Stimulated activated CD8-positive, alpha-beta memory T cell treated with anti-CD3 and anti-CD28 coated beads, Interleukin-12 subunit alpha, Interleukin-12 subunit beta, amount 100 ng/mL, for 4 hours (primary cell): ENCODE measurements at places on chromosomes 7 and 10.

GRCh38 chr10:124354411-124355382 lies 64.0 kb downstream of the OAT start:
- DNase-seq, result no peak

- no peak for DNase-seq
These were observed 143.0 kb downstream of the ST7 start for GRCh38 chr7:117096330-117096729.

DNA sequence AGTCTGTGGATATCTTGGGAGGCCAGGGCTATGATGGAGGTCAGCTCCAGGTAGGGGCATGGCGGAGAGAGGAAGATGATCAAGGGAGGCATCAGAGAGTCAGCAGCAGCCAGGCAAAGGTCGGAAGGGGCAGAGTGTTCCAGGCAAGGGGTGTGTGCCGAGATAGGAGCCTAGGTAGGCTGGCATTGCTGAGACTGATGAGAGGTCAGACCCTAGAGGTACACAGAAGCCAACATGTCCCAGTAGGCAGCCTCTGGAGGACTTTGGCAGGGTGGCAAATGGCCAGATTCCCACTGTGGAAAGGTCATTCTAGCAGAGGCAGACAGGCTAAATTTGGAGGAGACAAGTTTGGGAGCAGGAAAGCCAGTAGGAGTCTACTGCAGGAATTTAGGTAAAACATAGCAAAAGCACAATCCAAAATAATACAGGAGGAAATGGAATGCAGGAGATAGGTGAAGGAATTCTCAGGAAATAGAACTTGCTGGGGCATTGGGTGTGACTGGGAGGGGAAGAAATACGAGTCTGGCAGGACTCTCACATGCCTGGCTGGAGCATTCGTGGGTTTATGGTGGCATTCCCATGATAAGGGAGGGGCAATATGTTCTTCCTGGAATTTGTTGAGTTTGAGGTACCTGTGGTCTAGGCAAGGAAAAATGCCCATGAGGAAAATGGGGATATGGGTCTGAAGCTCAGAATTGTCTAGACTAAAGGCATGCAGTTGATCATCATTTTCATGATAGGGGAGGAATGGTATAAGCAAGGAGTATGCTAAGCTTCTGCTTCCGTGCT lies 25.7 kb downstream of the TMEM176A start:
- no peak for DNase-seq

DNA sequence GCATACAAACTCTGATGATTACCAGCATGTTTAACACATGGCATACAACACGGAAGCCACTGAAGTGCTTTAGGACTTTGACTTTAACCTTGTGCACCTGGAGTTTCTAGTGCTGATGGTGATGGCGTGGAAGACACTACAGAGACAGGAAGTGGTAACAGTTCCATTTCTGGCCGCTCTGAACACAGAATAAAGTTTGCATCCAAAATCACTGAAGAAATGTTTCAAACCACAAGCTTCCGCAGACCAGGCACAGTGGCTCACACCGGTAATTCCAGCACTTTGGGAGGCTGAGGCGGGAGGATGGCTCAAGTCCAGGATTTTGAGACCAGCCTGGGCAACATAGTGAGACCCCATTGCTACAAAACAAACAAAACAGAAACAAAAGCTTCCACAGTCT lies 40.3 kb upstream of the TNPO3 start:
- DNase-seq, result no peak

- no peak for DNase-seq
These were observed 66.5 kb upstream of the PRKG1 start for GRCh38 chr10:51007781-51008180.

DNA sequence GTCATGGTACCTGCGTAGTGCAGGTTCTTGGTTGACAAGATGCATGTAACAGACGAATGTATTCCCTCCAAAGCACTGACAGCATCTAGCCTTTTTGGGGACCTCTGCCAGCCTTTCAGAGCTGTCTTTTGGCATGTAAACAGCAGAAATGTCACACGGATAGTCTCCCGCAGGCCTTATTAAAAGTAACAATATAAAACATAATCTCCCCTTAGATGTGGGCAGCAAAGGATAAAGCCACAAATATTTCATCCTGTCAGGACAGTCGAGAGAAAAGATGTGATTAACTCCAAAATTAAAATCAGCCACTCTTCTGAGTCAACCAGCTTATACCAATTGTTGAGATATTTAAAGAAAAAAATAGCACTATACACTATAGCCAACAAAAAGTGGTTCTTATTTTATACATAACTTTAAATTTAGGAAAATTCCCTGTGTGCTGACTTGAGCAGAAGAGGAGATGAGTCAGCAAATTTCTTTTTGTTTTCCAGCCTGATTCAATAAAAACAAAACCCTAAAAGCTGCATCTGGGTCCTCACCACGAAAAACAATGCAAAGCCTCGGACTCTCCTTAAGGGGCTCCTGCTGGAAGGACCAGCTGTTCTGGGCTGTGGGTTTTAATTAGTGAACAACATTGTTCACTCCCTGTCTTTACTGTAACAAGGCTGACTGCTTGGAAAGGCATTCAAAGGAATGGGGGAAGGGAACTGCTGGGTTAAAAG lies 240.2 kb downstream of the ADAM12 start:
- DNase-seq, result no peak

DNA sequence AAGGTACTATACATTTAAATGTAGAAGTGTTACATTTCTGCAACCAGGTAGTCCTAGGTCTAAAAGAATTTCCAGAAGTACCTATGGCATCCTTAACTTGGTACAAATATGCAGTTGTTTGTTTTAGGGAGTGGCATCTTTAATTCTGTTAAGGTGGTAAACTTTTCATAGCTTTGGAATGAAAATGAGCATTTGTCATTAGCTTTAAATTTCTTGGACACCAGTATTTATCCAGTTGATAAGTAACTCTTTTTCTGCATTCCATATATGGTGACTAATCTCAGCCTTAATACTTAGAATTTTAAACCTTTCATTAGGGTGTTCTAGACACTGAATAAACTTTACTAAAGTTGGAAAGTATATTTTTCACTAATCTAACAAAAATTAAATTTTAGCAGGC lies 10.8 kb downstream of the SLF2 start:
- DNase-seq, result no peak

- no peak for DNase-seq
These were observed 59.0 kb upstream of the EN2 start for GRCh38 chr7:155398944-155399343.

DNA sequence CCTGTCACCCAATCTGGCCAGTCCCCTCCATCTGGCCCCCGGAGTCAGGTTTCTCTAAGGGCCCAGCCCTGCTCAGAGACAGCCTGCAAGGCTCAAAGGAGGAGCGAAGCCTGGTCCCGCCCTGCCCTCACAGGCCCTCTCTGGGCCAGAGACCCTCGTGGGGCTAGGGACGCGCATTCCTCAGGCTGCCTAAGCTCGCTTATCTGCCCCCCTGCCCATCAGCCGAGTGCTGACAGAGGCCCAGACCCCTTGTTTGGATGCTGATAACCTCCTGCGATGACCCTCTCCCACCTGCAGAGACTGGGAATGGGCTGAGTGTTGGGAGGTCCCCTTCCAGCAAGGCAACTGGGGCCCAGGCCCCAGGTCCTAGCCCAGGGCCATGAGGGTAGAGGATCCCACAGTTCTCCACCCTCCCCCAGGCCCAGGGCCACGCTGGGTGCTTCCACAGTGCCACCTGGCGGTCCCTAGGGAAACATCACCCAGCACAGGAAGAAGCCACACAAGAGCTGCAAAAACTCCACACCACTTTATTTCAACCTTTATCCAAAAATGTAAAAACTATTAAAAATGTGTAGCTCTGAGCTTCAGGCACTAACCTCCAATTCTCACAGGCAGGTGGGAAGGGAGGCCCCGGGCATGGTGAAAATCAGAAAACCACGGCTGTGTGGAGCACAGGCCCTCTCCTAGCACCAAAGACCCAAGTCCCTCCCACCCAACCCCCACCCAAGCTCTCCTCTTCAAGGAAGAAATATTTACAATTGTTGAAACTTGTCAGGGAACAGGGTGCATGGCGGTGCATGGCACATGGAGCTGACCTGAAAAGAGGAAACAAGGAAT lies 2.2 kb downstream of the NPM3 start:
- DNase-seq, result peak; percentile 49

GRCh38 chr7:7889791-7890568 lies 78.6 kb upstream of the GLCCI1 start:
- DNase-seq, result no peak

DNA sequence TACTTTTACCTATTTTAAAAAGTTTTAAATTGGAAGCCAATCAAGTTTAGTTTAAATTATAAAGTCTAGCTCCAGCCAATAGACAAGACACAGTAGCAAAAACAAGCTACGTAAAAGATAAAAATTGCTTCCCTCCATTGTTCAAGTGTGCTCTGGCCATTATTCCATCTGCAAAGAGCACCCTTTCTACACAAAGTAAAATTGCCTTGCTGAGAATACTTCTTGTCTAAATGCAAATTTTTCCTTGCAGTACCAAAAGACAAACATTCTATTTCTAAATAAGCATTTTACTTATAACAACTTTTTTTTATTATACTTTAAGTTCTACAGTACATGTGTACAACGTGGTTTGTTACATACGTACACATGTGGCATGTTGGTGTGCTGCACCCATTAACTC lies 75.9 kb upstream of the ZNF746 start:
- no peak for DNase-seq

DNA sequence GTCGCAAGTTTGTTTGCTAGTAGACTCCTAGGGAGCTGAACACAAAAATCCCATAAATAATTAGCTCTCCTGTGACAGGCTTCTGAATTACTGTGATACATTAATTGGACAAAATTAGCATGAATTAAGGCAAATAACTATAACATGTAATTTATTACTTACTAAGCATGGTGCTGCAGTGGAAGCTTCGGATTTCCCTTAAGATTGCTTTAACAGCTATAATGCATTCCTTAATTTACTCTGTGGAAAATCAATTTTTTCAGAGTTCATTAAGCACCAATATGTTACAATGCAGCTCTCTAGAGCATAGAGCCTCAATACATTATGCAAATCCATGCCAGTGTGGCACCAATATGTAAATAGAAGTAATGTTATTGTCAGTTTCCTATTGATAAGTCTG lies 201.5 kb downstream of the MDFIC start:
- DNase-seq, result no peak

- DNase-seq, result no peak
These were observed 203.0 kb upstream of the MDFIC start for GRCh38 chr7:114718861-114719260.

- DNase-seq, result no peak
These were observed 77.9 kb downstream of the INSIG1 start for GRCh38 chr7:155375337-155376277.

DNA sequence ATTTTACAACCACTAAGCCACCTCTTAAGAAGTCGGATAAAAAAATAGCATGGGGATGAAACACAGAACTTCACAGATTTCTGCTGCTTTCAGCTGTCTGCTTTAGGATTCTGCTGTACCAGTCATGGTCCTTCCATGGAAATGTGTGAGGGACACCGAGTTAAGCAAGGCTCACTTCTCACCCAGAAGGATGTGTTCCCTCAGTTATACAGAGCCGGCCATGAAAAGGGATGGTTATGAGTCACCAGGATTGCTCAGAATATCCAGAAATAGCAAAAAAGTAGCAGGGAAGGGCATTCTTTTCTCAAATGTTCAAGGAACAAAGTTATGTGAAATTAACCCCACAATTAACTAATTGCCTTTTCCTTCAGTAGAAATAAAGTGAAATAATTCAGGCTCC lies 124.4 kb downstream of the AMPH start:
- DNase-seq, result no peak
